NCI-H1694 (cell line): ENCODE measurements at places on chromosomes 1 and 21.

- no peak for DNase-seq
Measured at GRCh38 chr21:41119901-41120300, 48.1 kb upstream of the BACE2 start.

GRCh38 chr1:80384083-80384830, 1377.7 kb upstream of the ADGRL4 start:
- no peak for DNase-seq

DNA sequence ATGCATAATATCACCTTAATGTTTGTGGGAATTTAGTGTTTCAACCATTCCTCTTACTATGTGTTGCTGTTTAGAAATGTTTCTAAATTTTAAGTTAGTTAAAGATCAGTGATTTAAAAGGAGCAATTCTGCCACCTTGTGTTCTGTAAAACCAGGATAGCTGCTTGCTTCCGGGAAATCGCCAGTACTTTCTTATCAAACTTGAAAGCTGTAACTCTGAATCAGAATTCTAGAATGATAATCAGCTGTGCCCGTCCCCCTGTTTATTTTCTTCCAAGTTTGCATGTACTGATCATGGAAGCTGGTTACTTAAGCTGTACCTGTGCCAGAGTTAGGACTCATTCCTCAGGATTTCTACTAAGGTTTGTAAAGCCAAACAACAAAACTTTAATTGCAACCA, 656.4 kb downstream of the LTN1 start:
- no peak for DNase-seq

- DNase-seq = no peak
Measured at GRCh38 chr1:82923931-82924330, 1075.0 kb downstream of the TTLL7 start.

- no peak for DNase-seq
Measured at GRCh38 chr1:59076612-59077011, 220.3 kb upstream of the FGGY start.

DNA sequence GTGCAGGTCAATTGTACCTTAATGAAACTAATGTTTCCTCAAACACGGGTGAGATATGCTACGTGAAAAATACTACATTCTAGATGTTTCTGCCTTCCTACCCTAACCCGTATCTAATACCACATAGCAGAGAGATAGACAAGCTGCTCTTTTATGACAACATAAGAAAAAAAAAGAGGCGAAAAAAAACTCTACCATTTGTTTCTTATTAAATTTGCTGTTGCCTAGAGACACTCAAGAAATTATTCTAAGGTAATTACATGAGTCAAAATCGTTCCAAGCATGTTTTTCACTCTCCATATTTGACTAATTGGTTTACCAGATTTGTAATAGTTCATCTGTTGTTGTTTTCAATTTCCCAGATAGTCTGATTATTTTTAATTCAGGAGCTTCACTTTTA, 27.4 kb downstream of the PALMD start:
- no peak for DNase-seq

GRCh38 chr1:217433664-217434063, 197.2 kb downstream of the GPATCH2 start:
- DNase-seq = no peak

- no peak for DNase-seq
Measured at GRCh38 chr1:3352299-3352951, 102.0 kb upstream of the ARHGEF16 start.

DNA sequence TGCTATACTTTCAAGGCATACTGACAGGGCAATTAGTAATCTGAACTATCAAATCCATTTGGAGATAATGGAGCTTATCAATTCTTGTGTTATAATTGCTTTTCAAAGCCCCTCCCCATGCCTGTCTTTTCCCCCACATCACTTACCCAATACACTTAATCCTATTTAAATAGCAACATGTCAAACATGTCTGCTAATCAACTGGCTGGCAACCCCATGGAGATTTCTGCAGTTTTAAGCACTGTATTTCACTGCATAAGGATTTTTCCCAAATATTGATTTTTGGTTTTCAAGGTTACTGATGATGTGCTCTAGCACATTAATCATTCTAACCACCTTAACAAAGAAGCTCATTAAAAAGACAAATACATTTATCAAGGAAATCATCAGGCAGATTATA, 800.3 kb downstream of the PLA2G4A start:
- DNase-seq = no peak

DNA sequence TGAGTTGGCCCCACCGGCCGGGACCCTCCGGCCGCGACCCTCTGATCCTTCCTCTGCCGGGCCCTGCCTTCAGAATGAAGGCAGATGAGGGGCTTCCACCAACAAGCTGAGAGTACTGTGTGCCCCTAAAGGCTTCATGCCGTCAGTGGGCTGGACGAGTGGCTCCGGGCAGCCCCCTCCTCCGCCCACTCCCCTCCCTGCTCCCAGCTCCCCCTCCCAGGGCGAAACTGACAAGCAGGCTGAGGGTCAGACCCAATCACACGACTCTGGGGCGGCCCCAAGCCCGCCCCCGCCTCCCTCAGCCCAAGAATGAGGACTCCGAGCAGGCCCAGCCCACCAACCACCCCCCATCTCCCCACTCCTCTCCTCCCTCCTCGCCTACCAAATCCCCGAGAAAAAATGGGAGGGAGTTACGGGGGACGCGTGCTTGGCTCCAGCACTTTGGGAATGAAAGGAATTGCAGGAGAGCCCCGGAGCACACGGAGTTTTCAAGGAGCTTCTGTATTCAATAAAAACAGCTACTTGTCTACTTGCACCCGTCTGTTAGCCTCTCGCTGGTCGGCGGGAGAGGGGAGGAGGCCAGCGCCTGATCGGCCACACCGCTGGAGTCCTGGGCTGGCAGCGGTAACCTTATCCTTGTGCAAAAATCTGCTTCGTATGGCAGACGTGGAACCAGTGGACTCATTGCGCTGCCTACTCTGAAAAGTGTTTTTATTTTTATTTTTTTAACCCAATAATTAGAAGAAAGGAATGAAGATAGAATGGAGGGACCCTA, at the start of gene COL11A1:
TSS of gene COL11A1 (minus strand) at position 147 of the 775 bp plus-strand sequence. CDS start 344 bp downstream, outside the sequence.
- no peak for DNase-seq

- no peak for DNase-seq
Measured at GRCh38 chr1:221559911-221560310, 182.0 kb downstream of the DUSP10 start.

DNA sequence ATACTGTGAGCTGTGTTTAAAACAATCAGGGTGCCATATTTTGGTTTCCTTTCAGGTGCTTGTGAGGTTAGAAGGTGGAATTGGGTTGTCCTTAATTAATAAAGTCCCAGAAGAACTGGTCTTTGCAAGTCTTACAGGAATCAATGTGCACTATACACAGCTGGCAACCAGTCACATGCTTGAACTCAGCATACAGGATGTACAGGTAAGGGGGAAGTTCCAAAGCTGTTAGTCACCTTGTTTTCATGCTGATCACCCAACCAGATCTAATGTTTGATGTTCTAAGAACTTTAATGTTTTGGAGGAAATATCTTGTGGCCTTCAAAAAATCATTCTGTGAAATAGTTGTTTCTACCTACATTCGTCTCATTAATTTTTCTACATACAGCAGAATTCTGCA, 156.3 kb downstream of the VPS13D start:
- DNase-seq = no peak

DNA sequence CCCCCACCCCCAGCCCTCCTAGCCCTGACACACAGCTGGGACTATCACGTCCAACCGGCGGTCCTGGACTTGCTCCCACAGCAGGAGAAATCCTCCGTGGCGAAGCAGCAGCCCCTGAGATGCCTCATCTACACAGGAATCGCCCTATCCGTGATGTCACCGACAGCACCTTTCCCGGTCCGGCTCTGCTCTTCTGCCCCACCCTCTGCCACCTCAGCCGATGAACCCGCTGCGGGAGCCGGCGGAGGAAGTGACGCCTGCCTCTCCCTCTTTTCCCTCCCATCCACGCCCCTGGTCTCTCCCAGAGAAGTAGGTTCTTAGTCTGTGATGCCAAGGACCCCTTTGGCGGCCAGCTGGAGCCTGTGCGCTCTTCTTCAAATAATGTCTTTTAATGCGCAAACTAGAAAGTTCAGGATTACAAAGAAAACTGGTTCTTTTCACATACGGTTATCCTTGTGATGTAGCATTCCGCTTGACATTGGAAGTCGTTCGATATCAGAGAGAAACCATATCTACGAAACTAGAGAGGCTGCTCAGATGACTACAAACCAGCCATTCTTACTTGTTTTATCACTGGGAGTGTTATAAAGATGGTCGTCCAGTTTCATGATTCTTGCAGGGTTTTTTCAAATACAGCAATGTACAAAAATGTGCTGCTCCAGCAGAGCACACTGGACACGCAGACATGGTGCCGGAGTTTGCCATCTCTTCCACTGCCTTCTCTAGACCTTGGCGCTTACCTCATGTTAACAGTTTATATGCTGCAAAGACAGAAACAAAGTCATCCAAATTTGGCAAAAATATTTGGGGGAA, 120.3 kb downstream of the PPIAL4G start:
- DNase-seq = no peak

- no peak for DNase-seq
Measured at GRCh38 chr1:41240781-41241353, 1.2 kb downstream of the SCMH1 start.
